ENCODE measurements at places on chromosomes 1 and 21. TPM values are rescaled to one million over a fixed set of nuclear protein-coding genes. Genes with fewer than 3 reads are reported as not detected.

GBP5 gene
- 0.23 TPM for total RNA-seq

KAZN gene
- total RNA-seq: 16.1 TPM

NOL9 gene
- 33.7 TPM for total RNA-seq

ZNF124 gene
- 176 TPM for total RNA-seq

CAMK2N1 gene
- total RNA-seq: 128 TPM

TNN gene
- 0.69 TPM for total RNA-seq

RIPPLY3 gene
- 0.23 TPM for total RNA-seq

LGR6 gene
- 1.6 TPM for total RNA-seq

CCDC181 gene
- total RNA-seq: 15.2 TPM

LDLRAD1 gene
- total RNA-seq: not detected

CENPF gene
- total RNA-seq: 21.5 TPM

STIL gene
- 8.1 TPM for total RNA-seq

MYOM3 gene
- 0.23 TPM for total RNA-seq

TSPAN1 gene
- 0.46 TPM for total RNA-seq

AGMAT gene
- total RNA-seq: 2.3 TPM

PPM1J gene
- 5.5 TPM for total RNA-seq

BNIPL gene
- 0.23 TPM for total RNA-seq

ZSCAN20 gene
- total RNA-seq: 8.3 TPM

KMO gene
- total RNA-seq: 1.4 TPM

USP33 gene
- total RNA-seq: 189 TPM

C1orf116 gene
- total RNA-seq: not detected

MAP3K21 gene
- total RNA-seq: 8.1 TPM

OR2L13 gene
- 5.5 TPM for total RNA-seq

CYP4X1 gene
- total RNA-seq: 26.1 TPM

EDARADD gene
- total RNA-seq: 1.8 TPM

RSPH1 gene
- 9.9 TPM for total RNA-seq

ADGRL4 gene
- 4.2 TPM for total RNA-seq

CTSE gene
- not detected for total RNA-seq

DYRK3 gene
- total RNA-seq: 18.0 TPM

BLACAT1 gene
- total RNA-seq: 1.4 TPM

ELOVL1 gene
- 10.1 TPM for total RNA-seq

RGS18 gene
- 1.8 TPM for total RNA-seq

FAF1 gene
- total RNA-seq: 61.1 TPM

TRIM17 gene
- total RNA-seq: 4.4 TPM

CRP gene
- total RNA-seq: not detected

SH2D5 gene
- 10.8 TPM for total RNA-seq

APCS gene
- total RNA-seq: not detected

C8B gene
- not detected for total RNA-seq

AIDA gene
- 50.3 TPM for total RNA-seq

PRKCZ gene
- total RNA-seq: 77.3 TPM

LCE6A gene
- not detected for total RNA-seq

CHI3L2 gene
- total RNA-seq: 0.92 TPM

TAL1 gene
- 5.8 TPM for total RNA-seq

TTC39A gene
- total RNA-seq: 15.2 TPM

LRRC53 gene
- total RNA-seq: 0.23 TPM

LEFTY2 gene
- 0.23 TPM for total RNA-seq

PGD gene
- total RNA-seq: 124 TPM

SLAMF9 gene
- not detected for total RNA-seq

GBP2 gene
- 0.46 TPM for total RNA-seq

BSND gene
- not detected for total RNA-seq

DPM3 gene
- total RNA-seq: 13.8 TPM

CHRM3 gene
- 44.3 TPM for total RNA-seq

ICOSLG gene
- 0.69 TPM for total RNA-seq

OR2L5 gene
- total RNA-seq: 1.8 TPM

KIAA1614 gene
- 2.3 TPM for total RNA-seq

All from diencephalon (tissue), 1 donor.